ENCODE measurements at places on chromosomes 3 and 15.
A peak's percentile ranks its signal among the peaks of the same experiment; 100 is the strongest.

- no peak for DNase-seq
Measured at GRCh38 chr3:128415773-128416577, 50.7 kb downstream of the DNAJB8 start.

- DNase-seq = no peak
Measured at GRCh38 chr3:169659096-169659819, 4.3 kb downstream of the MECOM start.

DNA sequence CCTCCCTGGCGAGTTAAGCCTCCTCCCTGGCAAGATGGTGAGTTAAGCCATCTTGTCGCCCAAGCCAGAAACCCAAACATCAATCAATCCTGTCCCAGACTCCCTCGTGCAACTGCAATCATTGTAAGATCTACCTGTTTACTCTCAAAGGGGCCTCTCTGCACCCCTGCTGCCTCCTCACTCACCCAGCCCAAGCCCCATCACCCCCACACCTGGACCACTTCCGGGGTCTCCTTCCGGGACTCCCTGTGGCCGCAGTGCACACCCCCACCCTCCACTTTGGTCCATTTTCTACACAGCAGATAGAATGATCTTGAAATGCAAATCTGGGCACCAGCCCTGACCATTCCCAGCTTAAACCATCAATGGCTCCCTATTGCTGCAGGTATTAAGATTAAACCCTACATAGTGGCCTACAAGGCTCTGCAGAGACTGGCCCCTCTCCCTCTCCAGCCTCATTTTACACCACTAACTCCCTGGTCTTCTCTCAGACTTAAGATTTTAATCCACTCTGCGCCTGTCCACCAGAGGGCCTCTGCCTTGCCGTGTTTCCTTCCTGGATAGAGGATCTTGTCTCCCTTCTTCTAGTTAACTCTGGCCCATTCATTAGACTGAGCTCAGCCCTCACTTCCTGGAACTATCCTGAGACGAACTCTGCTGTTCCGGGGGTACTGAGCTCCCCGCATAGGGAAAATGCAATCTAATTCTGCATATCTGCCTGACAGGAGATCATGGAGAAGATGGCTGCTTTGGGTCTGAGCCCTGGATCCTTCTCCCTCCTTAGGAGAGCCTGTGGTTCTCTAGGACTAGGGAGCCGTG lies 41.9 kb upstream of the SLC6A1 start:
- DNase-seq = peak; percentile 47

DNA sequence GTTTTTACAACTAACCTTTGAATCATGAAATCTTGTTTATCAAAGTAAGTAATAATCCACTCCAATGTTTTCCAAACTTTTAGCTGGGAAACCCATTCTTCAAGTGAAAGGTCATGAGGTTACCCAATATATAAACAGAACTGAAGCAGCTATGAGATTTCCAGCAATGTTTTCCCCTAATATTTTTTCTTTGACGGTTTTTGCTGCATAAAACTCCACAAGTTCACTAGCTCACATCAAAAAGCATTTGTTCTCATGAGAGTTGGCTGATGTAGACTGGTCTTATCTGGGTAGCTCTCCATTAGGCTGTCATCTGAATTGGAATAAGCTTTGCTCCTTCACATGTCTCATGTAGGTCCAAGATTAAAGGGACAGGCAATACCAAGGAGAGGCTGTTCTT lies 241.2 kb upstream of the LRRC3B start:
- no peak for DNase-seq

- no peak for DNase-seq
Measured at GRCh38 chr3:30948426-30948825, 54.0 kb upstream of the GADL1 start.
